Hepatocyte (in vitro differentiated cells): ENCODE measurements at places on chromosomes 7 and 10.
A peak's percentile ranks its signal among the peaks of the same experiment; 100 is the strongest.

- H3K4me3 ChIP-seq: peak within 1 kb of the TSS; percentile 90
- H3K36me3 ChIP-seq: no peaks in the 10 kb centered on the region
- H3K4me1 ChIP-seq: peaks cover 8% of the 10 kb centered on the region
- H3K27ac ChIP-seq: peak within 1 kb of the TSS; percentile 62
- peak; percentile 78 for DNase-seq
Observed at GRCh38 chr7:139035586-139036353, at the start of gene ZC3HAV1L. TSS of gene ZC3HAV1L (minus strand) at chr7:139036042. CDS start at chr7:139036017, 25 bp downstream.

DNA sequence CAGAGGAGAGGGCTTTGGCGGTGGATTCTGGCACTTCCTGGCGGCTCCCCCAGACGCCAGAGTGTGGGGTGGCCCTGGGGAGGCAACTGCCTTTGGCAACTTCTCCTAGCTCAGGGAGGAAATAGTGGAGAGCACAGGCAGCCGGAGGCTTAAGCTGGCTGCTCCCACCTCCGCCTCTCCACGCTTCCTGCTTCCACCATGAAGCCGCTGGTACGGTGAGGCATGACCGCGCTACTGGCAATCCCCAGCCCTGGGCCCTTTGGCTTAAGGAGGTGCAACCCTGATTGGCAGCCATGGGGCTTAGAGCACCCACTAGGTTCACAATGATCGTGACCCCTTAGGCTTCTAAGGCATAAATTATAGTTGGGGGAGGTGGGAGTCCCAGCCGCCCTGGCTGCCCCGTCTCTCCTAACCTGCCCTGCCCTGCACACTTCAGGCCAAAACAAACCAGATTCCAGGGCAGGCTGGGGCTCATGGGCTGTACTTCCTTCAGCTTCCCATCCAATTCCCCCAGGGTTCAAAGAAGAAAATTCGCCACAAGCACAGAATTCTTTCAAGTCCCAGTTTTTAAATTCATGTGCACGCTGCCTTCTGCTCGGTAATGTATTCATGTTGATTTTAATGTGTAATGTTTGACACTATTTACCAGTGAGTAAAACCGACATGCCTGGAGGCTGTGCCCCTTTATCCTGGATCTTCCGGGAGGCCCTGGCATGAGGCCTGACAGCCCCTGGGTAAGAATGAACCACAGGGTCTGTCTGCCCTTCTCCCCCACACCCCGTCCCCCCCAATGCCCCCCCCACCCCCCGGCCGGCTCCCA, 90.7 kb upstream of the LRRC4 start:
- no peak for DNase-seq
- no peaks in the 10 kb centered on the region for H3K27me3 ChIP-seq
- H3K27ac ChIP-seq: no peak overlapping the region

GRCh38 chr10:62732841-62733653, 71.5 kb upstream of the ADO start:
- peaks cover 4% of the 10 kb centered on the region for H3K27me3 ChIP-seq
- DNase-seq: no peak
- no peaks in the 10 kb centered on the region for H3K36me3 ChIP-seq
- H3K4me1 ChIP-seq: no peaks in the 10 kb centered on the region
- no peak overlapping the region for H3K27ac ChIP-seq
- no peak overlapping the region for H3K4me3 ChIP-seq

GRCh38 chr7:29113384-29114102, 32.8 kb downstream of the CPVL start:
- no peaks in the 10 kb centered on the region for H3K4me1 ChIP-seq
- no peak overlapping the region for H3K27ac ChIP-seq
- DNase-seq: peak; percentile 53
- no peaks in the 10 kb centered on the region for H3K27me3 ChIP-seq
- H3K4me3 ChIP-seq: no peak overlapping the region
- H3K36me3 ChIP-seq: no peaks in the 10 kb centered on the region

DNA sequence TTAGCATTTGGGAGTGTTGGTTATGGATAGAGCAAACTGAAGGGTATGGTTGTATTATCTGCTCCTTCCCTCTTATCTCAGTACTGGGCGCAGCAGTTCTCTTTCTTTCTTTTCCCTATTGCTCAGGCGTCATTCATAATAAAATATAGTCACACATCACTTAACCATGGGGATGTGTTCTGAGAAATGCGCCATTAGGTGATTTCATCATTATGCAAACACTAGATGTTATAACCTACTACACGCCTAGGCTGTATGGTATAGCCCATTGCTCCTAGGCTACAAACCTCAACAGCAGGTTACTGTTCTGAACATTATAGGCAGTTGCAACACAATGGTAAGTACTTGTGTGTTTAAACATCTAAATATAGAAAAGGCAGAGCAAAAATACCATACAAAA, 401.7 kb downstream of the EXOC4 start:
- H3K27me3 ChIP-seq: no peaks in the 10 kb centered on the region
- no peaks in the 10 kb centered on the region for H3K4me1 ChIP-seq
- H3K27ac ChIP-seq: no peak overlapping the region
- DNase-seq: no peak
- H3K4me3 ChIP-seq: no peak overlapping the region

DNA sequence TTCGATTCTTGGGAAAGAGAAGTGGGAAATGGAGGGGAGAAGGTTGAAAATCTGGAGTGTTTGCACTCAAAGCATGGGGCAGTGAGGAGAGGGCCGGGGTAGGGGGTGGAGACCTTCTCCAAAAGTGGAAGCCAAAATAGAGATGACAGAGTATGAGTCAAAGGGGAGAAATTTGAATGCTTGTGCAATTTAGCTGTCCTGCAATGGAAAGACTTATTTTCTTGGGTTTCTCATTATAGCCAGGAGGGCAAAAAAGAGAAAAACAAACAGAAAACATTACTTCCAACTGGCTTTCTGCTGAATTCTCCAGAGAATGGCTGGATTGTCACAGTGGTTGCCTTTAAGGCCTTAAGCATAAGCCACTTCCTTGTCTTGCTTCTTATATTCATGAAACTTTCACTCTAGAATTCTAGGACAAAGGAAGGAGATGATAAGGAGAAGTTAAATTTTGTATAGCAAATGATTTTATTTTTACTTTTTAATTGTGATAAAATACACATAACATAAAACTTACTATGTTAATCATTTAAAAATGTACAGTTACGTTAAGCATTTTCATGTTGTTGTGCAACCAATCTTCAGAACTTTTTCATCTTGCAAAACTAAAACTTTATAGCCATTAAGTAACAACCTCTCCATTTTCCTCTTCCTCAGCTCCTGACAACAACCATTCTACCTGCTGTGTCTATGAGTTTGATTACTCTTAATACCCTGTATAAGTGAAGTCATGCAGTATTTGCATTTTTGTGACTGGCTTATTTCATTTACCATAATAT, 100.2 kb downstream of the GPR85 start:
- no peak overlapping the region for H3K4me3 ChIP-seq
- peak overlapping the region; percentile 26 for H3K27ac ChIP-seq
- H3K4me1 ChIP-seq: peaks cover 7% of the 10 kb centered on the region
- H3K27me3 ChIP-seq: no peaks in the 10 kb centered on the region
